ENCODE measurements at places on chromosomes 2 and 18.

DNA sequence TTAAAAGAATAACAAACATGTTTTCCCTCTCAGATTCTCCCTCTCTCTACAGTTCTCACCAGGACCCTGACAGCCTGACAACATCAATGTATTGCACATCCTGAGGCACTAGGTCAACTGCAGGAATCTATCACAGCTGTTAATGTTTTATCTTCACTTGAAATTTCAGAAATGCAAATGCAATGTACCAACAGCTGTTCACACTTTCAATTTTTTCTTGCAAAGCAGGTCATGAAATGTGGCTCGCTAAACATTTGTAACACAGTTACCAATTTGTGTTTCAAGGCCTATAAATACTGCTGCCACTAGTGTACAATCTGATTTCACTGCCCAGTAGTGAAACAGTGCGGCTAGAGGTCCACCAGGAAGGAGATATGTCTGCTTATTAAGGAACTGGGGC lies 147.8 kb downstream of the EXOC6B start:
- DNase-seq: no peak

- no peak for DNase-seq
Observed at GRCh38 chr2:117614823-117615534, 199.5 kb upstream of the DDX18 start.

GRCh38 chr2:98875081-98875728 lies 60.8 kb downstream of the CRACDL start:
- no peak for DNase-seq

GRCh38 chr2:206378835-206379234 lies 64.5 kb upstream of the ADAM23 start:
- no peak for DNase-seq

DNA sequence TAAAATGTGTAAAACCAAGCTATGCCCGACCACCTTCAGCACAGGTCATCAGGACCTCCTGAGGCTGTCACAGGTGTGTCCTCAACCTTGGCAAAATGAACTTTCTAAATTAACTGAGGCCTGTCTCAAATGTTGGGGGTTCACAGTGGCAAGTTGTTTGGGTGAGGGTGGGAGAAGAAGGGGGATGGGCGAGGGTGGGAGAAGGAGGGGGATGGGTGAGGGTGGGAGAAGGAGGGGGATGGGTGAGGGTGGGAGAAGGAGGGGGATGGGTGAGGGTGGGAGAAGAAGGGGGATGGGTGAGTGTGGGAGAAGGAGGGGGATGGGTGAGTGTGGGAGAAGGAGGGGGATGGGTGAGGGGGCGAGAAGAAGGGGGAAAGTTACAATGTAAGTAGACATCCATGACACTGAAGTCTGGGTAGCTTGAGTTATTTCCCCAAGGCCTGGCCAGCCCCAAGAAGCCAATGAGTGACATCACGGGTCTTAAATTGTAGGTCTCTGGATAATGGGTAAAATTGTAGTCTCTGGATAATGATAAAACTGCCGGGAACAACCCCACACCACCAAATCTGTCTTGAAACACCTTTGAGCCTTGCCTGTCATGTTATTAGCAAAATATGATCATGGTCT lies 56.3 kb downstream of the TIMM21 start:
- DNase-seq: no peak

GRCh38 chr2:184633726-184634125 lies 35.4 kb downstream of the ZNF804A start:
- DNase-seq: no peak

- no peak for DNase-seq
Observed at GRCh38 chr2:157971702-157972101, 95.6 kb upstream of the ACVR1 start.

DNA sequence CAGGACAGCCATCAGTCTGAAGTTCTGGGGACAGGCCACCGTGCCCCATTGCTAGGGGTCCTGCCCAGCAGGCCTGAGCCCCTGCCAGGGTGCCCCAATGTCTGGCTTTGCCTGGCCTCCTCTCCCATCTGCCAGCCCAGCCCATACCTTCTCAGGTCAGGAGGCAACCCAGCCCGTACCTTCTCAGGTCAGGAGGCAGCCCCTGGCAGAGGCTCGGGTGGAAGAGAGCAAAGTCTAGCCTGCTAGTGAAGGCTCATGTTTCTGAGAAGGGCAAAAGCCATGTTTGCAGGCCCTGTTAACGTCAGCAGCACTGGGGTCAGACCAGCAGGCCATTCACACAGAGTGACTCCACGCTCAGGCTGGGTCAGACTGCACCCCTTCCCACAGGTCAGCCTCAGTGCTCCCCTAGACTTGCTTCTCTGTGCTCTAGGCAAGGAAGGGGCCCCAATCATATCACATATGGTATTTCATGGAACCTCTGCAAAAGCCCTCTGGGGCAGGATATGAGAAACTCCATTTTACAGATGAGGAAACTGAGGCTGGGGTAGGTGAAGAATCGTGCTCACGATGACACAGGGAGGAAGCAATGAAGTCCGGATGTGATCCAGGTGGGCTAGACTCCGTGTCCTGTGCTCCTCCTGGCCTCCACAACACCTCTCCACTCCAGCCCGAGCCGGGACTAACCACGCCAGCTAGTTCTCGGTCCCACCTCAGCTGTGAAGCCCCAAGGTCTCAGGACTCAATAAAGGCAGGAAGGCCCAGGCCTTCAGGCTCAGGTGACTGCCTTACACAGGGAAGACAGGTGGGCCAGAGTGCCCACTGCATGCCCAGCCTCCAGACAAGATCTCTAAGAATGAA lies 9.5 kb downstream of the SDC1 start:
- DNase-seq: no peak

DNA sequence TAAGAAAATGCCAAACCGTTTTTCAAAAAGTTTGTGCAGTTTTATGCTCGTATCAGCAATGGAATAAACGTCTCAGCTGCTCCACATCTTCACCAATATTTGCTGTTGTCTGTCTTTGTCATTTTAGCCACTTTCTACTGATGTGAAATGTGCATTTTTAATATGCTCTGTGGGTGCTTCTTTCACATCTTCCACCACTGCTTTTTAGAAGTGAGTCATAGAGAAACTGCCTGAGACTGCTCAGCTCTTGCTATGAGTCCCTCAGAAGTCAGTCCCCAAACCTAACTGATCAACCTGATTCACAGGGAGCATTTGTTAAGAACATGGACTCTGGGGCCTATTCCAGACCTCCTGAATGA lies 41.0 kb upstream of the EPC2 start:
- DNase-seq: no peak

DNA sequence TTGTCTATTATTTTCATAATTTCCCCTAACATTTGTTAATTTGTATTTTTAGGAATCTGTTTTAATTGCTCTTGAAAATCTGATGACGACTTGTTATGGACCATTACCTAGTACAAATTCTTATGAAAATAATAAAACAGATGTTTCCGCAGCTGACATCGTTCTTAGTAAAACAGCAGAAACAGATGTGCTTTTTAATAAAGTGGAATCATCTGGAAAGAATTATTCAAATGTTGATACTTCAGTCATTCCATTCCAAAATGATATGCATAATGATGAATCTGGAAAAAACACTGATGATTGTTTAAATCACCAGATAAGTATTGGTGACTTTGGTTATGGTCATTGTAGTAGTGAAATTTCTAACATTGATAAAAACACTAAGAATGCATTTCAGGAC lies 69.9 kb downstream of the PMS1 start:
- no peak for DNase-seq

DNA sequence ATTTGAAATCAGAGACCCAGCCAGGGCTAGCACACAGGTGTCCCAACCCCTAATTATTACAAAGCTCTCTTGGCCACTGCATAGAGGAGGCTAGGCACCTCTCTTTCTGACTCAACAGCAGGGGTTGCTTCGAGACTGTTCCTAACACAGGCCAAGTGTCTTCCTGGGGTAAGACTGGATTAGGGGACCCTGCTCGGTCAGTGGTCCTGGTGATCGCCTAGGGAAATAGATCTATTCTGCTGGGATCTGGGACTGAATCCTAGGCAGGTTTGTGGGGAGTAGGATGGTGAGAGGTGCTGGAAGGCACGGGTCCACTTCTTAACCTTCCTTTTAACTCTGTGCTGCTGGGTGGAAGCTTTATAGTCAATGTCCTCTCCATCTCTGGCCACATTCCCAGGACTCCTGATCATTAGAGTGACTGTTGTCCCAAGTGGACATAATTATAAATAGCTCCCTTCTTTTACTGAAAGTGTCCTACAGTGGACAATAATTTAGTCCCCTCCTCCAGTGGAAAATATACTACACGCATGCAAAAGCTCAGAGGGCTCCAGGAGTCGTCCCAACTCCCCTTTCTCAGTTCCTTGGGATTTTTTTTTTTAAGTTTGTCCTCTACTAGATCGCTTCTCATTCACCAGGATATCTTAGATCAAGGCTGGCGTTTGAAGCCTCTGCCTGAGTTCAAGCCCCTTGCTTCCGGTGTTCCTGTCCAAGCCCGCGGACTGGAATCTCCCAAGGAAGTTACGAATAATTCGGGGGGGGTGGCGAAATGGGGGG lies 1.3 kb upstream of the TRIB2 start:
- no peak for DNase-seq

DNA sequence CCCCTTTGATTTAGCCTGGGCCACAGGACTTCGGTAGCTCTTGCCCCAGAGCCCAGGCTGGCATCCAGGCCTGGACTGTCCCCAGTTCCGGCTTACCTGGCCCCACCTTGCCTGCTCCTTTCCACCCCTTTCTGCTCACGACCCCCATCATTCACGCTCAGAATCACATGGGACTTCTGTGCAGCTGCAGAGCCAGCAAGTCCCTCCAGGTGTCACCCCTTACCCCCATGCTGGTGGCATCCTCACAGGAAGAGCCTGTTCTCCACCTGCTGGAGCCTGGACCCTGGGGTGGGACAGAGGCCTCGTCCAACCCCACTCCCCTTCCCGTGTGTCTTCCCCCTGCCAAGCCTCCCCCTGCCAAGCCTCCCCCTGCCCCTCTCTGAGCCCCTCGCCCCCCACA lies 7.9 kb upstream of the KCNIP3 start:
- DNase-seq: no peak

DNA sequence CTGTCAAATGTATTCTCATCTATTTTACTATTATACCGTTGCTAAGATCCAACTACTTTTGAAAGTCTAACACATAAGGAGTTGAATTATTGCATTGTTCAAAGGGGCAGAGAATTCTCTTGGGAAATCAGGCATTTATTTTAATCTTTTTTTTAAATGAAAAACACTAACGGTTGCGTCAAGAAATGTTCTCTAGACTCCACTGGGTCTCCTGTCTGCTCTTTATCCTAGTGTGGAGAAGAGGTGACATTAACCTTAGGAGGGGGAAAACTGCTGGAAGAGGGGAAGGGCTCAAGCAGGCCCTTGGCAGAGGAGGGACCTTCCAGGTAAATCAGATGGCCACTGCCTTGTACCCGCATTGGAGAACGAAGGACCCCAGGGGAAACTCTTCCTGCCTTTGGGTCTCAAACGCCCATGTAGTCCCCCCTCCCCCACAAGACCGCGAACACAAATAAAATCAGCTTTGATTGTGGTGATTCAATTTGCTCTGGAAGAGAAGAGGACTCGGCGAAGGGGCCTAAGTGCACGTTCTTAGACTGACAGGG lies 1.1 kb upstream of the APCDD1 start:
- DNase-seq: no peak

DNA sequence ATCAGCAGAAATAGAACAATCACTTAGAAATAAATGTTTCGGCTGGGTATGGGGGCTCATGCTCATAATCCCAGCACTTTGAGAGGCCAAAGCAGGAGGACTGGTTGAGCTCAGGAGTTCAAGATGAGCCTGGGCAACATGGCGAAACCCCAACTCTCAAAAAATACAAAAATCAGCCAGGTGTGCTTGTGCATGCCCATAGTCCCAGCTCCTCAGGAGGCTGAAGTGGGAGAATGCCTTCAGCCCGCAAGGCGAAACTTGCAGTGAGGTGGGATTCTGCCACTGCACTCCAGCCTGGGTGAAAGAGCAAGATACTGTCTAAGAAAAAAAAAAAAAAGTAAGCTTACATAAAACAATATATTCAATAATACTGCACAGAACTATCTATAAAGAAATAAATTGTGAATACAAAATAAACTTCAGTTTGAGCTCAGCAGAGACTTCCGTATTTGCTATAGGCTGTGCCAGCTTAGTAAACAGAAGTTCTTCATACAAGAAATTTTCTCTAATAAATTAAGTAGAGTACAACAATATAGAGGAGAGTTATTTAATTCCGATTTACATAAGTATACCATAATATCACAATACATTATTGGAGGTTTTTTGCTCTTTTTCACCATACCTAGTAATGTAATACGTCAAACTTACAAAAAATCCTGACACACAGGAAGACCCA lies 43.6 kb downstream of the SRBD1 start:
- no peak for DNase-seq

GRCh38 chr2:12428786-12429185 lies 287.9 kb upstream of the TRIB2 start:
- DNase-seq: no peak

GRCh38 chr2:28600181-28600580 lies 104.3 kb downstream of the PLB1 start:
- DNase-seq: no peak

DNA sequence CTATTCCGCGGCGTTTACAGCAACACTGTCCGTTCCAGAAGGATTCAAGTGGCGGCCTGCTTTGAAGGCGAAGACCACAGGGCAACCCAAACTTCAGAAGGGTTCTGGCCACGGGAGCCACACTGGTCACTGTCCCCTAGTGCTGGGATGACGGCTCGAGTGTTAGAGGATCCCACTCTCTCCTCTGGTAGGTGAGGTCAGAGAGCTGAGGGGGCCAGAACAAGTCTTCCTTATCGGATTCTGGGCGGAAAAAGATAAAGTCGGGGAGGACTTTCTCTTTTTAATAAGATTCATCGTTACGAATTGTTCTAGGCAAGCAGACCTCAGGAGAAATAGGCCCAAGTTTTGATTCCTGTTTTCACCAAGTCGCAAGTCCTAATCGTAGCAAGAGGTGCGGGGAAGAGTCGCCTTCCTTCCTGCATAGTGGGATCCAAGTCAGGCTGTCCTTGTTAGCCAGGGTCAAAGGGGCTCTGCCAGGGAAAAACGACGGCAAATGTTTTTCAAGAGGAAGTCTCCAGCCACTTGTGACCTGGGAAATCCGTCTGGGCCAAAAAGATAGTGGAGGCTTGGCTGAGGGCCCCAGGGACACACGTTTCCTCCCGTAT lies 864 bp upstream of the MYL12A start:
- no peak for DNase-seq

DNA sequence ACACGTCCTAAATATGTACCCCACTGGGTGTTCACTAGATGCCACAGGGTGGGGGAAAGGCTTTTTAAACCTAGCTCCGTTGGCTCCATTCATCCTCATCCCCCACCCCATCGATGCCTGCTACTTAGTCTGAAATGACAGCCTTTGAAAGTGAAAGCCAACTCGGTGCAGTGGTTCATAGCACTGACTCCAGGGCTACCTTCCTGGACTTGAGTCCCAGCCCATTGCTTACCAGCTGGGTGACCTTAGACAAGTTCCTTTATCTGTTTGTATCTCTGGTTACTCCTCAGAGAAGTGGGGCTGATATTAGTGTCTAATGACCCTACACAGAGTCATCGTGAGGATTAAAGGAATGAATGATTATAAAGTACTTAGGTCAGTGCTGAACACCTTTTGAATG lies 24.4 kb downstream of the EHD3 start:
- DNase-seq: no peak

DNA sequence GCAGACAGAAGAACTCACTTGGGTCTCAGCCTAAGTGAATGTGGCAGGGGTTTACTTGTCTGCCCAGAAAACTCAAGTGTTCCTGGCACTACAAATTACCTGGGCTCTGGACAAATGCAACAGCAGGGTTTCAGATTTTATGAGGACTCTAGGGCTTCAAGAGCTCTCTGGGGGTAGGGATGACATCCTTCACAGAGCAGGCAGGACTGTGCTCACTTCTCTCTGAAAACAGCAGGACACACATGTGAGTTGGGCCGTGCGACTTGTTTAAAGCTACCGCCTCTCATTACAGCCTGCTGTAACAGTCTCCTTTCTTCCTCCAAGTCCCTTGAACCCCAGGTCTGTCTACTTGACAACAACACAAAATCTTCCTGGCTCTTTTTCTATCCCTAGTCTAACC lies 212.6 kb downstream of the EN1 start:
- no peak for DNase-seq
